Activated naive CD8-positive, alpha-beta T cell treated with anti-CD3 and anti-CD28 coated beads, Interleukin-2, amount 10 ng/mL, durations not matched to agents 7 days and 5 days (primary cell): ENCODE measurements at places on chromosomes 3 and 15. TPM values are rescaled to one million over a fixed set of nuclear protein-coding genes. Genes with fewer than 3 reads are reported as not detected.

GRCh38 chr3:155178810-155179436 lies 98.8 kb downstream of the MME start:
- no peak for DNase-seq

- no peak for DNase-seq
Observed at GRCh38 chr15:49079340-49080039, 33.2 kb upstream of the SECISBP2L start.

GRCh38 chr3:116179091-116179490 lies 266.2 kb downstream of the LSAMP start:
- no peak for DNase-seq

- no peak for DNase-seq
Observed at GRCh38 chr3:159151130-159151529, 349.3 kb downstream of the MFSD1 start.

GRCh38 chr15:79433276-79433990 lies 1.3 kb downstream of the MINAR1 start:
- no peak for DNase-seq

- DNase-seq = no peak
Observed at GRCh38 chr15:90834626-90835025, 33.8 kb upstream of the FURIN start.

DNA sequence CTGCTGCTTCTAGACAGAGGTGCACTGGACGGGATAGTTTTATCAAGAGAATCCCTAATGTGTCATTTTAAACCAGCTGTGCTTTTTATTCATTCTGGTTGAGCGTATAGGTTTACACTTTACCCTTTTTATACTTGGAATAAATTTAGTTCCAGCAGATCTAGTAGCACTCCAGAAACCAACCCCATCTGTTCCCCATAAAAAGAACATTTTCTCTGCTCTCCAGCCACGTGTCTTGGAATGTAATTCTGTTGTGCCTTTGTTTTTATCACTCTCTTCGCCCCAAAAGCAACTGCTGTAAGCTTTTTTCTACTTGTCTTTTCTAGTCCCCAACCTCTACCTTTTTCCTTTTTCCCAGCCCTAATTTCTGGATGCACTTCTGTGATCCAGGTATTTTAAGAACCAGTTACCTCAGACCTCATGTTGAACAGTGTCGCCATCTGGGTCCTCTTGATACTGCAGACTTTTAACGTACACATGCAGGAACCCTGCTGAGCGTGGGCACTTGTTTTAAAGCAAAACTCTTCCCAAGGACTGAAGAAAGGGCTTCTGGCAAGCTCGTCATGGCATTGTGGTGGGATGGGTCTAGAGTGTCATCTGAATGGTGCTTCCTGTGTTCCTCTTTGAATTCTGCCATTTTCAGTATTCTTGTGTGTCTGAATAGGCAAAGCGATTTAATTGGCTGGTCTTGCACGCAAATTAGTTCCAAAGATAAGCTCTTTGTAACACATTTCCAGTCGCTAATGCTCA lies 5.7 kb upstream of the EXOG start:
- no peak for DNase-seq

DNA sequence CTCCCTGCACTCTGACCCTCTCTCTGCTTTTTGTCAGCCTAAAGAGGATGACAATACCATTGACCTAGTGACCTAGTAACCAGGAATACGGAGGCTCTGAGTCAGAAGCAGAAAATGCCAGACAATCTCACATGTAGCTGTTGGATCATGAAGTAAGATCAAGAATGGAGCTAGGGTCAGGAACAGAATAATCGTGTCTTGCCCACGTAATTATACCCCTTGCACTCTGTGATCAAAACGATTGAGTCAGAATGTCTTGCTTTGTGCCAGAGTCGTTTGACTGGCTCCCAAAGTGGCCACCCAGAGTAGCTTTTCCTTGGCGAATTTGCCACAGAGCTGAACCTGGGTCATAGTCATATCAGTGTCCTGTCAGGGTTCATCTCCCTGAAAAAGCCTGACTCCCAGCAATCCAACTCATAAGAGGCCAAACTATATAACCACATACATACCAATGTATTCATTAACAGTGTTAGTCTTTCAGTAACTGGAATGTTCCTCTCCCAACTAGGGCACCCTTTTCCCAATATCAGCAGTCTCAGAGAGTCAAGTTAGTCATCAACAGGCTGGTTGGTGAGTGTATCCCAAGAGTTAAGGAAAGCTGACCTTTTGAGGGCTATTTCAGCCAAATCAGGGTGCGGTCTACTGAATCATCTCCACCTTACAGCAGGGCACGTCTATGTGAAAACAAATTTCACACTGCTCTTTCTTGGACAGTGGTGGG lies 5.0 kb upstream of the CDV3 start:
- DNase-seq = no peak

- no peak for DNase-seq
Observed at GRCh38 chr3:156816091-156816793, 9.9 kb upstream of the LEKR1 start.

DNA sequence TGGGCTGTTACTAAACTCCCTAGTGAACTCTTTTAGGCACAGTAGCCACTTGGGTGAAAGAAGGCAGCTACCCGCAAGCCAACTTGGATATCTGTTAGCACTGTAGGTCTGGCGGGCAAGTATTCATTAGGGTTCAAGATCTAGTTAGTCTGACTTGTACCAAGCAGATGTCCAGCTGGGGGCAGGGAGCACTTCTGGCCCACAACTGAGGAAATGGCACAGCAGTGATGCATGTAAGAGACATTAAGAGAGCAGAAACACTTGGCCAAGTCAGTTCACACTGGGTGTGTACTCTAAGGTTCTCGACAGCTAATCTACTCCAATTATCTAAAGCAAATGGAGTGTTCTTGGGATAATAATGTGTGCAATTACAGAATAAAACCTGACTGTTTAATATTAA lies 131.7 kb downstream of the CTNNB1 start:
- DNase-seq = no peak

GRCh38 chr3:171614318-171614921 lies 154.2 kb upstream of the TNIK start:
- DNase-seq = peak; percentile 30

GRCh38 chr3:189229196-189229828 lies 57.5 kb downstream of the TPRG1 start:
- DNase-seq = no peak

GRCh38 chr15:51262463-51262862 lies 75.9 kb downstream of the CYP19A1 start:
- no peak for DNase-seq

GRCh38 chr3:194379651-194380050 lies 10.1 kb upstream of the LRRC15 start:
- no peak for DNase-seq

DNA sequence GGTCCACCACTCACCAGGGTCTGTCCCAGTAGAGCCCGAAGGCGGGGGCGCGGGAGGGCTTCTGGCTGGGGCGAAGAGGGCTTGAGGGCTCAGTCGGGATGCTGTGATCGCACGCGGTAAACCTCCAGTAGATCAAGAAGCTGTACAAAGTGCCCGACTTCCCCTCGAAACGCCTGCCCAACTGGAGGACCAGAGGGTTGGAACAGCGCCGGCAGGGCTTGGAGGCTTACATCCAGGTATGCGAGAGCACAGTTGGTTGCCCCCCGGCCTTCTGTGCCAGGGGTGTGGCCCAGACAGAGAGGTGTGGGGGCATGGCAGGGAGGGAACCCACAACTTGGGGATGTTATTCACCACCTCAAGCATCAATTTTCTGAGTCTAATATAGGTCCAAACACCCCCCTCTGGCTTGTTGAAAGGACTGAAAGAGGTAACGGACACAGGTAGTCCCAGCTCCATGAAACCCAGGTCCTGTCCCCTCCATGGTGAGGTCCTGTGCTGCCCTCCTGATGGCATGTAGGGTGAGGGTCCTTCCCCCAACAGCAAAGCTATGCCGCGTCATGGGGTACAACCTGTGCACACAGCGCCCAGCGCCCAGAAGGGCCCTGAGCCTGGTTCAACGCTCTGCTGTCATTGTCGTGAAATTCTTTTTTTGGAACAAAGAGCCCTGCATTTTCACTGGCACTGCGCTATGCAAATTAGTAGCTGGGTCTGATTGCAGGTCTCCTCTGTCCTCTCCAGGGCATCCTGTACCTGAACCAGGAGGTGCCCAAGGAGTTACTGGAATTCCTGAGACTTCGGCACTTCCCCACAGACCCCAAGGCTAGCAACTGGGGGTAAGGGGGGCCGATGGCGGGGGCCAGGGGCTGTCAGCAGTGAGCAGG lies 1.2 kb downstream of the SNX22 start:
- DNase-seq = no peak

GRCh38 chr3:187830181-187830580 lies 84.9 kb upstream of the BCL6 start:
- no peak for DNase-seq

- DNase-seq = no peak
Observed at GRCh38 chr3:110180733-110181132, 843.4 kb upstream of the DPPA4 start.

GRCh38 chr3:67311440-67311839 lies 313.3 kb downstream of the KBTBD8 start:
- DNase-seq = no peak

- no peak for DNase-seq
Observed at GRCh38 chr3:14458434-14459275, 56.2 kb downstream of the SLC6A6 start.

- no peak for DNase-seq
Observed at GRCh38 chr15:70741107-70741531, 22.2 kb downstream of the UACA start.

GRCh38 chr3:161851941-161852566 lies 355.4 kb downstream of the OTOL1 start:
- peak; percentile 46 for DNase-seq

- no peak for DNase-seq
Observed at GRCh38 chr15:38954090-38954489, 389.5 kb upstream of the RASGRP1 start.

DNA sequence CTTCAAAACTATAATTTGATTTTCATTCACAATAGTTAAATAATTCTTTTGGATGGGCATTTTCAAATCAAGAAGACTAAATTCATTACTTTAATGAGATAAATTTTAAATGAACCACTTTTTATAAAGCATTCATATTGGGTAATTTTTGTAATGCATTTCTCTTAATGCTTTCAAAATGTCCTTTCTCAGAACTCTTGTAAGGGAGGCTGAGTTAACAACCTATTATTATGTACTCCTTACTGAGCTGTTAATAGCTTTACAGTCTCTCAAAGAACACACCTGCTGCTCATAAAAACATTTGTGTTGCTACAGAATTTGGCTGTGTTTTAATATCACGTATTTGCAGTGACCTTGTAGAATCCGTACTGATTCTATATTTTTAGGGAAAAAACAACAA lies 334.0 kb upstream of the ARL6 start:
- DNase-seq = no peak

GRCh38 chr3:24867783-24868182 lies 373.1 kb upstream of the THRB start:
- DNase-seq = no peak

- no peak for DNase-seq
Observed at GRCh38 chr3:53223541-53223966, 32.3 kb downstream of the TKT start.

- no peak for DNase-seq
Observed at GRCh38 chr15:43867096-43867495, 40.3 kb downstream of the WDR76 start.

Gene FAIM
- 5.2 TPM for total RNA-seq

Gene FAM43A
- total RNA-seq = 5.1 TPM

Gene VGLL3
- not detected for total RNA-seq

Gene KBTBD13
- total RNA-seq = not detected

Gene ZNF662
- total RNA-seq = 2.5 TPM

Gene TUBGCP5
- 20.8 TPM for total RNA-seq

Gene TM4SF1
- not detected for total RNA-seq

Gene GPR160
- total RNA-seq = 10.5 TPM

Gene TMEM207
- total RNA-seq = not detected

Gene ADPRH
- 5.9 TPM for total RNA-seq

Gene GLDN
- total RNA-seq = not detected

Gene PRR20G
- total RNA-seq = not detected
